Activated CD4-positive, alpha-beta T cell treated with anti-CD3 and anti-CD28 coated beads, Interleukin-2, amount 10 ng/mL, durations not matched to agents 24 days and 14 days (primary cell): ENCODE measurements at places on chromosomes 16 and 17. TPM values are rescaled to one million over a fixed set of nuclear protein-coding genes. Genes with fewer than 3 reads are reported as not detected.

DNA sequence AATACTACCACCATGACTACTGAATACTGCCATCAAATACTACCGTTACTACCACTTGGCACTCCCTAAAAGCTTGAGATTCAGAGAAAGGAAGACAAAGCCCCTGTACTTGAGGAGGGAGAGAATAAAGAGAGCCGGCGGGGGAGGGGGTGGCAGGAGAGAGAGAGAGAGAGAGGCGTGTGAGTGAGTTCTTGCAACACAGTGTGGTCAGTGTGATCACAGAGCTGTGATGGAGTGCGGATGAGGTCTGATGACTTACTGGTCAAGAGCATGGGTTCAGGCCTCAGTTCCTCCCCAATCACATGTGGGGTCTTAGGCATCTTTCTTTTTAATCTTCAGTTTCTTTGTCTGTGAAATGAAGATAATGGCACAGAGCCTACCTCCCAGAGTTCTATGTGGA, 19.2 kb downstream of the PRKCB start:
- DNase-seq = no peak

GRCh38 chr17:59769887-59770286, 62.4 kb downstream of the VMP1 start:
- DNase-seq = no peak

DNA sequence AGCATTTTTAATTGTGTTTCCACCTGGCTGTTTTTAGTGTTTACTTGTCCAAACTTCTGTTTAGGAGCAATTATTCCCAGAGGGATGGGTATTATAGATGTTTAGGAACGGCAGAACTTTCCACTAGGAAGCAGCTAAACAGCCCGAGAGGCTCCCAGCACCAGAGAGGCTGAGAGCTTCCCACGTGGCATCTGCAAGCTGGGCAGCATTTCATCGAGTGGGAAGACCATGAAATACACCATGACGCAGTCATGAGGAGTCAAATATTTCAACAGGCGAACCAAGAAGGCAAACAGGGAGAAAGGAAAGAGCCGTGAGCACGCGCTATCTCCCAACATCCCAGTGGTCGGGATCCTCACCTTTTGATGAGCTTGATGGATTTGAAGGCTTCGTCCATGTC, 24.1 kb downstream of the TMEM204 start:
- no peak for DNase-seq

- DNase-seq = no peak
Observed at GRCh38 chr17:11121341-11121985, 119.5 kb upstream of the SHISA6 start.

DNA sequence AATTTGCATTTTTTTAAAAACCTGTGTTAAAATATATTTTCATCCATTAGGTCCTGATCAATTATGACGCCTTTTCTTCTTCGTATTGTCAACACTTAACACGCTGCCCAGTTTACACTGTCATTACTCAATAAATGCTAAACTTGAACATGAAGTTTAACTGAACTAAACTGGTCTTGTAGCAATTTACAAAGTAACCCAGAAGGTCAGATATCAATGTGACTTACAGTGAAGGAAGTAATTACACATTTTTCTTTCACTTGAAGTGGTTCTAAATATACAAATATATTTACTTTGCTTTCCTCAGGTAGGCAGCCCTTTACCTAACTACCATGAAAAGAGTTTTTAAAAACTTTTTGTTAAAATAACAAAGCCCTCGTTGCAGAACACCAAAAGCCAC, 256.5 kb upstream of the AXIN2 start:
- no peak for DNase-seq

DNA sequence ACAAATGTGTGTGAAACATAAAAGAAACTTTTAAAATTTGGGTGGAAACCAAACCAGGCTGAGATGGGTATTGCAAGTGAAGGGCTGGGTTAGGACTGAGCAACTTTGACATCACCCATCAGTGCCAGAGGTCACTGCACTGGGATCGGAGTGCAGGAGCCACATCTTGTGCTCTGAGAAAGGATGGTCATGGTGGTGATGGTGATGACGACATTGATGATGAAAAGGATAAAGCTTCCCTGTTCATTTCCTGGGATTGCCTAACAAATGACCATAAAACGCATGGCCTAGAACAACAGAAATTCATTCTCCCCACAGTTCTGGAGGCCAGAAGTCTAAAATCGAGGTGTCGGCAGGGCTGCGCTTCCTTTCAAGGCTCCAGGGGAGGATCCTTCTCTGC, 324.0 kb downstream of the MAF start:
- DNase-seq = no peak

DNA sequence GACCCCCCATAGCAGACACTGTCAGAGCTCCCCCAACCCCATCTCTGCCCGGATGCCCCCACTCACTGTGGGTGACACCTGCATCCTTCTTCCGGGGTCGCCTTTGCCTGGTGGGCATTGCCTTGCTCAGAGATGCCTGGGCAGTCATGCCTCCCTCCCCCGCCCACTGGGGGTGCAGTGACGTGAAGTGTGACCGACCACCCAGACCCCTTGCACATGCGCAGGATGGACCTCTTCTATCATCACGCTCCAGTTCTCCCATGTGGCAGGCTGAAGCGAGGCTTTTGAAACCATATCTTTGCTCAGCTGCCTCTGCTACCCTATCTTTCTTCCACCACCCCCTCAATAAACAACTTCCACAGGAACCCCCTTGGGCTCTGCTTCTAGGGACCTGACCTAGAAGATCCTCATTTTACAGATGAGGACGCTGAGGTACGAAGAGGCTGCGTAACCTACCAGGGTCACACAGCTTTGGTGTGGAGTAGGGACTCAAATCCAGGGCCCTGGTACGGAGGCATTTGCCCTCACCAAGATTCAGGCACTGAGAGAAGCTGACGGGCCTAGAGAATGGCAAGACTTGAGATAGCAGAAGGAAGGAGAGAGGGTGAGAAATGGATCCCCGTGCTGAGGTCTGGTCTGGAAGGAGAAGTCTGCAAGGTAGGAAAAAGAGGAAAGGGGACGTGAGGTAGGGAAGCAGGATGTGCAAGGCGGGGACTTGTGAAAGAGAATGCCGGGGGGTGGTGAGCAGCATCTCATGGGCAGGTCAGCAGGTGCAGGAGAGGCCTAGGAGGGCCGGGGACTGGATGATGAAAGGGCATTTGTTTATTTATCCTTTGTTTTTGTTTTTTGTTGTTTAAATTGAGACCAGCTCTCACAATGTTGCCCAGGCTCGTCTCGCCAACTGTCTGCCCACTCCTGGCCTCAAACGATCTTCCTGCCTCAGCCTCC, 14.4 kb downstream of the NLRC5 start:
- no peak for DNase-seq

- DNase-seq = no peak
Observed at GRCh38 chr17:48545539-48545938, 630 bp upstream of the HOXB2 start.

GRCh38 chr16:78925083-78925767, 675.3 kb downstream of the MAF start:
- peak; percentile 57 for DNase-seq

DNA sequence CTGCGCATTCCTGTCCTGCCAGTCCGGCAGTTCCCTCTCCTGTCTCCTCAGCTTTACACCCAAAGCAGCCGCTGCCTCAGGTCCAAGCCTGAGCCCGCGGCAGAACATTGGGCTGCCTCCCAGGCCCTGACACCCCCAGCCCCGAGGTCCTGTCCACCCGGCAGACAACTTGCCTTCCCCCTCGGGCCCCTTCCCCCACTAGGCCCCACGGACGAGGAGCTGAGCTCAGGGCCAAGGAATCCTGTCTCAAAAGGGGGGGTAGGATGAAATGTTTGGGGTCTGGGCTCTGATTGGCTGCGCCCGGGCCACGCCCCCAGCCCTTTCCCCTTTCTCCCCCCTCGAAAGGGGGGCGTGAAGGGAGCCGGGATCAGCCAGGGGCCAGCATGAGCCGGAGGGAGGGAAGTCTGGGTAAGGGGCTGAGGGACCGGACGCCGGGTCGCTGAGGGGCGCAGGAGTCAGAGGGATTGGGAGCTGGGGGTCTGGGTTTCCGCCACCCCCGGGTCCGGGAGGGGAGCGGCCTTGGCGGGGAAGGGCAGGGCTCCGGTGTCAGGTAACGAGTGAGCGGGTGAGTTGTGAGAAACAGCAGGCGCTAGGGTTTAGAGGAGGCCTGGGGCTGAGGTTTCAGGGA, at the start of gene CTF1:
CTF1 (plus strand) TSS at position 354 of the 628 bp plus-strand sequence; CDS start at position 384, 30 bp downstream.
- peak; percentile 63 for DNase-seq

- DNase-seq = no peak
Observed at GRCh38 chr16:2596747-2597559, 59.1 kb downstream of the PDPK1 start.

DNA sequence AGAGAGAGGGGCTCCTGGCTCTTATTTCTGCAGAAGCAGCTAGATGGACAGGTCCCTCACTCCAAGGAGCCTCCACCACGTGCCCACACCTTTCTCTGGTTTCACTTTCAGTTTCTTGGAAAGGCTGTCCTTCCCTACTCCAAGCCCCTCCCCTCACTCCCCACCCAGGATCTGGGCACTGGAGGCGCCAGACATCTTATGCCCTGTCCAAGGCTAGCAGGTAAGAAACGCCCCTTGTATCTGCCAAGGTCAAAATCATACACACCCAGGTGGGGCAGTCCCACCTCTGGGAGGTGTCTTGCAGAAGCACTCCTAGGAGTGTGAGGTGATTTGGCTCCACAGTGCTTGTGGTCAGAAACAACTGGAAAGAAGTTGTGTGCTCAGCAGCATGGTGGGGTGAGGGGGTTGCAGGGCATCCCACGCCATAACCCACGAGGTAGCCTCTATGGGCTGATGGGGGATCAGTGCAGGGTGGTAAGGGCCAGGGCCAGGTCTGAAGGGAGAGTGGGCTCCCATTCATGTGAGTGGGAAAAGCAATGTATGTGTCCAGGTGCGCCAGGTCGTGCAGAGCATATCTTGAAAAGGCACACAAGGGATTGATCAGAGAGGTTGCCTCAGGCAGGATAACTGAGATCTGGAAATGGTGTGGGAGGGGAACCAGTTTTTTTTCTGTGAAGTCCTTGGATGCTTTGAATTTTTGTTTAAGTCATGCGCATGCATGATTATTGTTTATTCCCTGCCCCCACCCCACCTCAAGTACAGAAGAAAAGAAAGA, 31.8 kb upstream of the PRM1 start:
- peak; percentile 86 for DNase-seq

DNA sequence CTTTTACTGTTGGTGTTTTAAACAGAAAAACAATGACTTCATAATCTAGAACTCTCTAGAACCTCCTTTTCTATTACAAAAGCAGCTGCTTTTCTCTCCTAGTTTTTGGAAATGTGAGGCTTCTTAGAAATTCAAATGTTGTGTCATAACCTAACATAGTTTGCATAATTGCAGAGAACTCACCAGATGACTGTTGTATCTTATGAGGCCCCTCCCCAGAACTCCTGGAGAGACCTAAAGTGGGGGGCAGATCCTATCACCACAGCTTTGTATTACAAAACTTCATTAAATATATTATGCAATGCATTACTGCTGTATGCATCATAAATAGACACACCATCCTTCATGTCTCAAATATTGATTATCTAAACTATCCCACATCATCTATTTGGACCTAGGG, 538.7 kb upstream of the HSBP1 start:
- DNase-seq = no peak

DNA sequence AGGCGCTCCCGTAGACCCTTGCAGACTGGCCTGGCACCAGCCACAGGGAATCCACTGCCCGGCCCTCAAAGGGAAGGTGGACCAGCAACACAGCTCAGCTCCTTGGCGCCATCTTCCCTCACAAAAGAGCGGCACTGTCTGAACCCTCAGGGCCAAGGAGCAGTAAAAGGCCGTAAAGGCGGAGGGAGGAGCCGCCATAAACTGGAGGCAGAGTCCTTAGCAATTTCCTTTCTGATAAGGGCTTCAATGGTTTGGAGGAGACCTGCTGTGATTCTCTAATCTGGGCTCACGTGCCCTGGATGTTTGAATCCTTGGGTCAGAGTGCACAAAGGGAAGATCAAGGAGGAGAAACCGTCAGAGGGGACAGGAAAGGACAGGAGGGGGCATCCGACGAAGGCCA, 15.5 kb upstream of the AXIN2 start:
- no peak for DNase-seq

GRCh38 chr17:65103896-65104295, 33.3 kb upstream of the RGS9 start:
- no peak for DNase-seq

DNA sequence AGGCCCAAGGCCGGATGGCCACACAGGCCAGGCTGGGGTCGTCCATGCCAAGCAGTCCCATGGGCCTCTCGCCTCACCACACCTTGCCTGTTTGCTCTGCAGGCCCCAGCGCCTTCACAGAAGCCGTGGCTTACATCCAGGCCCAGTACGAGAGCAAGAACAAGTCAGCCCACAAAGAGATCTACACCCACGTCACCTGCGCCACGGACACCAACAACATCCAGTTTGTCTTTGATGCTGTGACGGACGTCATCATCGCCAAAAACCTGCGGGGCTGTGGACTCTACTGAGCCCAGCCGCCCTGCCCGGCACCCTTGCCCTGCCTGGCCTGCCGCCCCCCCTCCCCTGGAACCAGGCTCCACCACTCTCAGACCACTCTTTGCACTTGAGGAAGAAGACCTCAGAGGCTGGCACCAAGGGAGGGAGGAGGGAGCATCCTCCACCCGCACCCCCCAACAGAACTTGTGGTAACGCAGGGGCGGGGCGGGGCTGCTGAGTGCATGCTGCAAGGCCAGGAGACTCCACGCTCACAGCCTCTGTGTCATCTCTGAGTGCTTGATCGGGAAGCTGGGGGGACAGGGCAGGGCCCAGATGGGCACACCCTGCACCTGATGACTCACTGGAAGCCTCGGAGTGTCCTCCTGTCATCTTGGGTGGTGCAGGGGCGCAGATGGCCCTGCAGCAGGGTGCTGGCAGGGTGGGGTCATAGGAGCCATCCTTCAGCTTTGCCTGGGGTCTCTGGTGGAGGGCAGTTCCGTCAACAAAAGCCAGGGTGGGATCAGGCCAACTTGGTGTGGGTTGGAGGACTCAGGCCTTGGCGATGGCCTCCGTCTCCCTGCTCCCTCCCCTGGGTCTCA, 81.5 kb downstream of the AMFR start:
- no peak for DNase-seq

- DNase-seq = no peak
Observed at GRCh38 chr17:77508047-77508715, 367.4 kb downstream of the SEC14L1 start.

The TPSD1 gene
- not detected in 2 replicates for total RNA-seq

The NACA2 gene
- not detected in 2 replicates for total RNA-seq

The OTOA gene
- total RNA-seq = 0.12 TPM in 1 of 2 replicates, not detected in the other

The SLFN13 gene
- 34.5 and 36.8 TPM in 2 replicates for total RNA-seq

The REXO5 gene
- 9.3 and 11.7 TPM in 2 replicates for total RNA-seq
